Aorta (tissue), 5 donors: ENCODE measurements at places on chromosomes 5 and 9. TPM values are rescaled to one million over a fixed set of nuclear protein-coding genes. Genes with fewer than 3 reads are reported as not detected.

Gene CARD9
- total RNA-seq = 5.3 TPM

- DNase-seq = no peak
- peaks cover 6% of the 10 kb centered on the region for H3K4me1 ChIP-seq
- no peaks in the 10 kb centered on the region for H3K36me3 ChIP-seq
Measured at GRCh38 chr5:158724521-158725188, 375.1 kb downstream of the EBF1 start.

DNA sequence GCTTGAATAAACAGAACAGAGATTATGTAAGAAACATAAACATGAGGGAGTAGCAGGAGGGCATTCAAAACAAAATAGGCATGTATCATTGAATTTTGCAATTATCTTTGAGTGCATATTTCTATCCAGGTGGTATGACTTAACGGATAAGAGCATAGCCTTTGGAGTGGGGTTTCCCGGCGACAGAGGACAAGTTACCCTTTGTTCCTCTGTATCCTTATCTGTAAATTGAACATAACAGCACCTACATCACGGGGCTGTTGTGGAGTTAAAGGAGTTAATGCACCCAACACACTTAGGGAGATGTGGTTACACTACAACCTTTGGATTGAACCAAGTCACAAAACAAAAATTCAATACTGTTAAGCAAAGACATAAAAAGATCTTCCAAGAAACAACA is 314.6 kb upstream of the KIF2A start:
- H3K36me3 ChIP-seq = no peaks in the 10 kb centered on the region
- DNase-seq = no peak
- no peaks in the 10 kb centered on the region for H3K27me3 ChIP-seq

DNA sequence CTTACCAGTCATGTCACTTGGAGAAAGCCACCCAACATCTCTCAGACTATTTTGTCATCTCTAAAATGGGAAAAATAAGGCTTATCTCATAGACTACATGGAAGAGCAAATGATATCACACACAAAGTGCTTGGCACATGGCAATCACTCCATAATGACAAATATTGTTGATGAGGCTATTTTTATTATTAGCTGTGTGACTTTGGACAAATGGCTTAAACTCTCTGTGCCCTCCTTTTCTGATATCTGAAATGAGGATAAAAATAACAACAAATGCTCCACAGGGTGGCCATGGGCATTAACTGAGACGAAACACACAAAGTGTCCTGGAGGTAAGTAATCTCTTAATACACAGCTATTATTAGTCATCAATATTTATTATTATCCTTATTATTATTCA is 125.5 kb upstream of the HAND1 start:
- no peaks in the 10 kb centered on the region for H3K27me3 ChIP-seq
- no peaks in the 10 kb centered on the region for H3K4me1 ChIP-seq

DNA sequence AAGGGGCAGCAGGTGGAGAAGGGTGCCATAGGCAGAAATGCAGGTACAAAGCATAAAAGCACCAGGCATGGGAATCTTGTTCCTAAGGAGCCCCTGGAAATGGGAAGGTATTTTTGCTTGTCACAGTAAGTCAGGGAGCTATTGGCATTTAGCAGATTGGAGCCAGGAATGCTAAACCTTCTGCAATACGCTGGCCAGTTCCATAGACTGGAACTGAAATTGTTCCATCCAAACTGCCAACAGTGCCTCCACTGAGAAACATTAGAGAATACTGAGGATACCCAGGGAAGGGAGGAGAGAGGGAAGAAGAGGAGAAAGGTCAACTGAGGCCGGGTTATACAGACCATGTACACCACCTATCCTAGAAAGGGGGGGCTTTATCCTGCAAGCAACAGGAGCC is 162.7 kb downstream of the MED27 start:
- H3K36me3 ChIP-seq = no peaks in the 10 kb centered on the region
- no peak for DNase-seq
- no peak overlapping the region for H3K27ac ChIP-seq
- no peak overlapping the region for H3K4me3 ChIP-seq
- H3K27me3 ChIP-seq = no peaks in the 10 kb centered on the region

Gene ERGIC1
- 170 TPM for total RNA-seq

DNA sequence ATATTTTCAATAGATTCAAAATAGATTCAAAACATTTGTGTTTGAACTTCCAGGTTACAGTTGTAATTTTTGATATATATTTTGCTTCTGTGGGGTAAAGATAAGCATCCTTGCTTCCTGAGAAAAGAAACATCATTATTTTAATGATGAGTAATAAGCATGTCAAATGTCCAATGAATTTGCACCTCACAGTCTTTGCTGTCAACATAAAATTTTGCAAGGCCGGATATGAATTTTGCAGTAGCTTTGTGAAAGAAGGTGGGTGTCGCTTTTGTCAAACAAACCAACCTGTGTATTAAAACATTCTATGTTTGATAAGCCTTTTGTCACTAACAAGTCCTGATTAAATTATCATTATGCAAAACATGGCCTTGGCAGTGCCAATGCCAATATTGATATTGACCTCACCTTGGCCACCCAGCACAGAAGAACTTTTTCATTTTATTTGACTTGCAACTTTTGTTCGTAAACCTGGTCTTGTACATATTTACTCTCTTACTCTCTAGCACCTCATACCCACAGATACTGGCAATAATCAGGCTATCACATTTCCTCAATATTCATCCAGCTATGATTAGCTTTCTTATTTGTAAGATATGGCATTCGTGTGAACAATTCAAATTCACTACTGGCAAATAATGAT is 645.0 kb upstream of the KLF4 start:
- H3K27me3 ChIP-seq = no peaks in the 10 kb centered on the region
- H3K4me3 ChIP-seq = no peak overlapping the region
- no peaks in the 10 kb centered on the region for H3K36me3 ChIP-seq
- DNase-seq = no peak
- H3K4me1 ChIP-seq = no peaks in the 10 kb centered on the region

DNA sequence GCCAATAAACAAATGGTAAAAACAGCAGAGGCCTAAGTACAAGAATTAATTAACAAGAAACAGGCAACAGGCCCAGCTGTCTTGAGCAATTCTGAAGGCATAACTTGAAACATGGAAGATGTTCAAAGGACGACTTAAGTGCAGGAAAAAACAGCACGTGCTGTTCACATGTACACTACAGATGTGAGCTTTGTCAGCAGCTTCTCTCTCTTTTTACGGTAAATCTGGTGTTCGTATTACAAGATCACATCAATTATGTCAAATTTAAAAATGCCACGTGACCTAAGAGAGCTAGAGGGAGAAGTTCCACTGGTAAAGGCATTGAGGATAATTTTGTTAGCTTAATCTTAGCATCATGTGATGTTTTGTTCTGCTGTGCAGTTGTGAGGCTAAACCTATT is 281.1 kb downstream of the PSAT1 start:
- no peak overlapping the region for H3K4me3 ChIP-seq
- no peak overlapping the region for H3K27ac ChIP-seq
- no peaks in the 10 kb centered on the region for H3K27me3 ChIP-seq

DNA sequence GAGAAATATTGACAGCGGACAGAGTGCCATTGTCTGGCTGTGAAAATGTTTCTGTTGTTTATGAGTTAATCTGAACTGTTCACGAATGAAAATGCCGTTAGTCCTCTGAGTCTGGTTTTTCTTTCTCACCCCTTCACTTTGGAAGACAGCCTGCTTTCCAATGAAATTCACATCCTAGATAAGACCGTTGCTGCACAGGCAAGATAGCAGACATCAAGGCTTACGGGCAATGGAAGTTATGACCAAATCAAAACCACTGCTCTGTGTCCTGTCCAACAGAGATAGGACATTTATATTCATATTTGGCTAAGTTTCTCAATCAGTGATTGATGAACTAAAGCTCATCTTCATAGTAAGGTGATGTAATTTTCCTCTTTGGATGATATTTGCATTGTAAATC is 180.0 kb upstream of the DMAC1 start:
- H3K4me1 ChIP-seq = no peaks in the 10 kb centered on the region
- no peak overlapping the region for H3K4me3 ChIP-seq
- H3K27ac ChIP-seq = no peak overlapping the region
- H3K27me3 ChIP-seq = no peaks in the 10 kb centered on the region
- no peaks in the 10 kb centered on the region for H3K36me3 ChIP-seq
- DNase-seq = no peak

DNA sequence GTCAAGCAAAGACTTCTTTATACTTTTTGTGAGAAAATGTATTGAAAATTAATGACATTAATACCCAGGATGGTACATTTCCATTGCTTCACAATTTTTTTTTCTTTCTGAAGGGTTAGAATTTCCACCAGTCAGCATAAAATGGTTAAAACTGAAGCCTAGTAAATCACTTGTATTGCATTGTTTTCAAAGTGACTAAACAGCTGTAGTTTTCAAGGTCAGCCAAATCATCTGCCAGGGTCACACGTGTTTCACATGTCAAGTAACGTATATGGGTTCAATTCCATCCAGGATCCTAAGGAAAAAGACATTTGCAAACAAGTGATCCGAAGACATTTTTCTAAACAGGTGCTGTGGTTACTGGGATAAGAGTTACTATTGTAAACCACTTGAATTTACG is 574.2 kb downstream of the RAB3C start:
- H3K27ac ChIP-seq = no peak overlapping the region
- H3K27me3 ChIP-seq = no peaks in the 10 kb centered on the region
- no peak overlapping the region for H3K4me3 ChIP-seq
- DNase-seq = no peak

DNA sequence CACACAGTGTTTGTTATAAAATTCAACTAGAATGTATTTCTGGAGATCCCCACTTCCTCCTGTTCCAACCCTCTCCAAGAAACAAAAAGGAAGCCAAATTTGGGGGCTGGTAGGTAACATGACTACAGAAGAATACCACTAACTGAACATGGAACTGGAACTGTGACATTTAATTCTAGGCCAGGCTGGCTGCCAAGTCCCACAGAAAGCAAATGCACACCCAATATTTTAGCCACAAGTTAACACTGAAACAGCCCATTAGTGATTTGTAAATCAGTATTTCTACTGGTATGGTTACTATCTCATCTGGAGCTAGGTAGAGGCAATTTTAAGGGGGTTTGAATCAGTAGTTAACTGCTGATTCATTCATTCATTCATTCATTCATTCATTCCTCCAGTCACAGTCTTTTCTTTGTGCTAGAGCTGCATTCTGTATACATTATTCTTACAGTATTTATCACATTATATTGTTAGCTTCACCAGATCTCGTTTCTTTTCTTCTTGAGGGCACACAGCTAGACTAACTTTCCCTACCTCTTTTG is 131.7 kb upstream of the GDNF start:
- H3K4me1 ChIP-seq = no peaks in the 10 kb centered on the region
- H3K27ac ChIP-seq = no peak overlapping the region
- no peak for DNase-seq
- H3K27me3 ChIP-seq = no peaks in the 10 kb centered on the region
- no peaks in the 10 kb centered on the region for H3K36me3 ChIP-seq

DNA sequence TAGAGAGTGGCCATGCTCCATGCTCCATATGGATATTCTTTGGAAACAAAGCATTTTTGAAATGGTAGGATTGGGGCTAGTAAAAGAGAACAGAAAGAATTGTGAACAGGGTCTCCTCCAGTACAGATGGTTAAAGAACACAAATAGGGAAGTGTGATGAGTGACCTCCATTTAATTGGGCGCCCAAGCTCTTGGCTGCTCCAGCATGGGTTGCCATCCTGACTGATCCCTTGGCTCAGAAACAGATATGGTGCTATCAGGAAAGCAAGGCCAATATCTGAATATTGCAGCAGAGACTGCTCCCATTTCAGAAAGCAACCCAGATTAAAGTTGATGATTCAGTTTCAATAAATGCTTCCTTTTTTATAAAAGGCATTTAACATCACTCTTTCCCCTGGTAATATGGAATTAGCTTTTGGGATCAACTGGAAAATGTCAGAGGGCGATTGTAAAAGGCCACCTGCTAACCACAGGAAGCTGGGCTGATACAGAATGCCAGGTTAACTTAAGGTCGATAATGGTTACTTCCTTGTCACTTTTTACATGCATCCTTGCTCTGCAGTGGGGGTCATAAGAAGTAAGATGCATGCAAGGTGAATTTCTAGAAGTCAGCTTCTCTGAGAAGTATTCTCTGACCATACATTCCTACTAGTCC is 52.9 kb downstream of the TMC1 start:
- H3K27me3 ChIP-seq = no peaks in the 10 kb centered on the region
- no peak for DNase-seq
- H3K4me1 ChIP-seq = no peaks in the 10 kb centered on the region
- no peaks in the 10 kb centered on the region for H3K36me3 ChIP-seq

- H3K27me3 ChIP-seq = no peaks in the 10 kb centered on the region
- no peak overlapping the region for H3K27ac ChIP-seq
- no peak overlapping the region for H3K4me3 ChIP-seq
- no peak for DNase-seq
- H3K4me1 ChIP-seq = peaks cover 2% of the 10 kb centered on the region
- H3K36me3 ChIP-seq = no peaks in the 10 kb centered on the region
Measured at GRCh38 chr5:157827423-157827822, 31.5 kb downstream of the CLINT1 start.

Gene LRRC70
- total RNA-seq = 9.6 TPM

- peaks cover 3% of the 10 kb centered on the region for H3K4me1 ChIP-seq
- H3K27ac ChIP-seq = no peak overlapping the region
- H3K27me3 ChIP-seq = no peaks in the 10 kb centered on the region
- peak overlapping the region; percentile 77 for H3K4me3 ChIP-seq
- no peaks in the 10 kb centered on the region for H3K36me3 ChIP-seq
Measured at GRCh38 chr5:126778675-126779403, 1.9 kb downstream of the LMNB1 start.

Gene CLIC3
- 3.8 TPM for total RNA-seq

Gene ITK
- 4.8 TPM for total RNA-seq

DNA sequence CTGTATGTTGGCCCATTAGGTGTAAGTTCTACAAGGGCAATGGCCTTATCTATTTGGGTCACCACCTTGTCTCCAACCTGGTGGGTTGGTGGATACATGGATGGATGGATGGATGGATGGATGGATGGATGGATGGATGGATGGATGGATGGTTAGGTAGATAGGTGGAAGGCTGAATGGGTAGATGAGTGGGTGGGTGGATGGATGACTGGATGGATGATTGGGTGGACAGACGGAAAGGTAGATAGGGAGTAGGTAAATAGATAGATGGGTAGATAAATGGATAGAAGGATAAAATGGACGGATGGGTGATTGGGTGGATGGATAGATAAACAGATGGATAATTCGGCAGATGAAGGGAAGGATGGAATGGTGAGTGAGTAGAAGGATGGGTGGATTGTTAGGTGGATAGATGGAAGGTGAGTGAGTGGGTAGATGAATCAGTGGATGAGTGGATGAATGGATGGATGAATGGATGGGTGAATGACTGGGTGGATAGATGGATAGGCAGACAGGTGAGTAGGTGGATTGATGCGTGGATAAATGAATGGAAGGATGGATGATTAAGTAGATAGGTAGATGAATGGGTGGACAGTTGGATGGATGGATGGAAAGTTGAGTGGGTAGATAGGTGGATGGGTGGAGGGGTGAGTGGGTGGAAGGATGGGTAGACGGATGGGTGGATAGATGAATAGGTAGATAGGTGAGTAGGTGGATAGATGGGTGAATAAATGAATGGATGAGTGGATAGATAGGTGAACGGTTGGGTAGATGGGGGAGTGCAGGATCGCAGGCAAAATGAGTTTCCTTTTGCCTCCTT is 83.1 kb upstream of the FBXW11 start:
- H3K4me1 ChIP-seq = no peaks in the 10 kb centered on the region
- DNase-seq = no peak
- H3K27me3 ChIP-seq = no peaks in the 10 kb centered on the region
- H3K4me3 ChIP-seq = no peak overlapping the region
- no peaks in the 10 kb centered on the region for H3K36me3 ChIP-seq
- H3K27ac ChIP-seq = no peak overlapping the region

GRCh38 chr9:89670114-89670513 is 65.3 kb downstream of the GADD45G start:
- no peak overlapping the region for H3K4me3 ChIP-seq
- no peaks in the 10 kb centered on the region for H3K27me3 ChIP-seq
- no peaks in the 10 kb centered on the region for H3K4me1 ChIP-seq
- no peak overlapping the region for H3K27ac ChIP-seq
- H3K36me3 ChIP-seq = no peaks in the 10 kb centered on the region
